Foreskin melanocyte (primary cell): ENCODE measurements at places on chromosomes 2 and 18.

GRCh38 chr2:201774546-201774945, 6.2 kb downstream of the ALS2 start:
- no peak for DNase-seq

DNA sequence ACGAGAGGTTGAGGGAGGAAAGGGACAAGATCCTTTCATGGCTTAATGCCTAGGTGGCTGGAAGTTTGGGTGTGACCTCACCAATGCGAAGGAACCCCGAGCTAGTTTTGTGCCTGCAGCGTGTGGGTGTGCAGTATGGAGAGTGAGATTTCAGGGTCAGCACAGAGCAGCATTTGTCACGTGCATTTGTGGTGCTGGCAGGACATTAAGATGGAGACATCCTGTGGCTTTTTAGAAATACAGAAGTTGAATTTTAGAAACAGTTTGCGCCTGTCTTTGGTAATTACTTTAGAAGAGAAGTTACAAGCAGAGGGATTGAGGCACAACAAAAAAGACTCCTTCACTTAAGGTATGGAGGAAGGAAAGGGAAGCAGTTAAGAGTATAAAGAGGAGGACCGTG, 258.2 kb upstream of the THUMPD2 start:
- DNase-seq, result no peak

DNA sequence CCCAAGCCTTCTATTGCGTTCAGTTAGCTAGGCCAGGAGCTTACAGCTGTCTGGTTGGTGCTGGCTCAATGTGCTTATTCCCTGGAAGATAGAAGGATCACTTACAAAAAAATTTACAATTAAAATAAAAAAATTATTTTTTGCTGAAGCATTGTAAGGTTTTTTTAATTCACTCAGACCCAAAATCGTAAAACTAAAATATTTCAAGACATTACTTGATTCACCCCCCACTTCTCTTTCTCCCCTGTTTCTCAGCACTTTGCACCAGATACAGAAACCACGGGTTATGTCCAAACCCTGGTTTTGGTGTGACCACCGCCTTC, 911 bp upstream of the PTPRM start:
- no peak for DNase-seq

GRCh38 chr2:48530033-48530811, at the start of gene STON1:
TSS of gene STON1 (plus strand) at chr2:48530154. CDS start at chr2:48580634, 50,480 bp downstream.
- peak; percentile 24 for DNase-seq

DNA sequence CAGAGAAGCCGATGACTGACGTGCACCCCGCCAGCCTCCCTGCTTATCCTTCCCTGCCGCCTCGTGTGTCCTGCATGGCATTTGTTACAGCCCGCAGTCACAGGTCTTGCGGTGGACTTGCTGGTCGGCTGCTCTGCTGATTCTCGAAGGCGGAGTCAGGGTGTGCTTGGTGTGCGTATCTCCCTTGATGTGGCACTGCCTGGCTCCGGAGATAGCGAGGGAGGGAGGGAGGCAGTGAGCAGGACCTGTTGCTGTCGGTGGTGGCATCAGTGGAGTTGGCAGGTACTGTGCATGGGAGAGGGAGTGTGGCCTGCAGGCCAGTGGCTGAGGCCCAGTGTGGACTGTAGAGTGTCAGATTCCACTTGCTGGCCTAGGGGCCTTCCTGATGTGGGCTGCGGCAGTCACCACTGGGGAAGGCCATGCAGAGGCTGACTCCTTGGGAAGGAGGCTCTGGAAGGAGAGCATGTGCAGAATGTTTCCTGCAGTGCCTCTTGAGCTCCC, 198.9 kb downstream of the AGAP1 start:
- no peak for DNase-seq

GRCh38 chr2:130882111-130882690, 45.5 kb downstream of the ARHGEF4 start:
- DNase-seq, result no peak
